ENCODE measurements at places on chromosomes 6 and 20.
A peak's percentile ranks its signal among the peaks of the same experiment; 100 is the strongest.

GRCh38 chr6:71134929-71135642, 153.5 kb upstream of the OGFRL1 start:
- no peak for DNase-seq

GRCh38 chr20:5731753-5732366, 18.3 kb upstream of the SHLD1 start:
- no peak for DNase-seq

DNA sequence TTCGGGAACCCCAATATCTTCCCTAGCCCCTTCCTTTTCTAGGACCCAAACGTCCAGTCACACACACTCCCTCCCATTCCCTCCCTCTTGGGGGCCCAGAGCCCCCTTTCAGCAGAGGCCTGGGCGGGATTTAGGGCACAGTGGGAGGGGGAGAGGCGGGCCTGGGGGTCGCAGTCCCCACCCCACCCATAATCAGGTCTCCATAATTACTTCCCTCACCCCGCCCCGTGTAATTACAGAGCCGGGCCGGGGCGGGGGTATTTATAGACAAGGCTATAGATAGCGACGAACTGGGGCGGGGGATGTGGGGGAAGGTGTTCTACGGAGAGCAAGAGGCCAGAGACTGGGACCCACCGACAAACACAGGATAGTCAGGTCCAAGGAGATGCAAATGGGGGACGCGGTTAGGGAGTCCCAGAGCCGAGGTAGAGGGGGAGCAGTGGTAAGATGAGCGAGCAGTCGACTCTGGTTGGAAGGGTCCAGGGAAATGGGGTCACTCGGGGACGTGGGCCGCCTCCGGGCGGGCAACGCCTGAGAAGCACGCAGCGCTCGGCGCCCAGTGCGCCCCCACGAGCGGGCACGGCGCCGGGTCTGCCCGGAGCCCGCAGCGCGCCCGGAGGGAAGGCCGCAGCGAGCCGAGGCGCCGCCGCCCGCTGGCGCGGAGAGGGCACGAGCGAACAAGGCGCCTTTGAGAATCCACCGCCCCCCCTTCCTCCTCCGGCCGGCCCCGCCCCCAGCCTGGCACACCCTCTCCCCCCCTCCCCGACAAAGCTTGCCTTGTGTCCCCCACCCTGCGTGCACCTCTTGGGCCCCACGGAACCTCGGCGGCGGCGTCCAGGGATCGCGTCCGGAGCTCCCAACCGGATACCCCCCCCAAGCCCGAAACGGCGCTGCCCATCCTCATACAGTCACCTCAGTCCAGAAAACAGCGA, 670 bp upstream of the COL11A2 start:
- DNase-seq: no peak

GRCh38 chr20:60108397-60108796, 150.2 kb downstream of the CDH26 start:
- peak; percentile 53 for DNase-seq

GRCh38 chr20:1894471-1894950, 696 bp upstream of the SIRPA start:
- peak; percentile 37 for DNase-seq

DNA sequence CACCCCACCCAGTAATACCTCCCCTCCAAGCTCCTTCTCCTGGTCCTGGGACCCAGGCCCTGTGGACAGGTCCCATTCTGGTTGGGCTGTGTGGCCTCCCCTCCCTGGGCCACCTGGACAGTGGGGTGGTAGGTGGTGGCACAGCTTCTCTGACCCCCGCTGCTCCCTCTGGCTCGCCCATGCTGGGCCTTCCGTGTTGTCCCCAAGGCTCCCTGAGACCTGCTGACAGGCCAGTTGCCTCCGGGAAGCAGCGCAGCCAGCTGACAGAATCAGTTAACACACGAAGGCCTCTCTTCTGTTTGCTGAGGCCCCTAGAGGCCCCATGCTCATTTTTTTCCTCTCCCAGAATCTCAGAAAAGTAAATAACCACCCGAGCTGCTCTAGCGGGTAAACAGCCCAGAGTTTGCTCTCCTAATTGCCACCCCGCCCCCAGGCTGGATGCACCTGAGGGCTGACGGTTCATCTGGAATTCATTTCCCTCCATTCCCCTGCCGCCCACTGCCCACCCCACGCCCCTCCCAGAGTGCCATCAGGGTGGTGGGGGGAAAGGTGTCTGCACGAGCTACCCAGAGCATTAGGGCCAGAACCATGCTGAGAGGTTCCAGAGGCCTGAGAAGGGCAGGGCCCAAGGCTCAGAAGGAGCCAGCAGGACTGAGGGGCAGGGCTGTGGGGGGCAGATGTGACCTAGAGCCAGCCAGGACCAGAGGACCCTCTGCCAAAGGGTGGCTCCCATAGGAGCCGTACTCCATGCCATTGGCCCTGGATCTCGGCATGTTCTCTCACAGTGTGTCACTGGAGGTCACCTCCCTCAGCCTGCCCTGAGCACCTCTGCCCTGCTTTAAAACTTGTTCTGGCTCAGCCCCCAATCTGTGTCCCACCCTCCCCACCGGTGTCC, 157.5 kb downstream of the GRM4 start:
- no peak for DNase-seq

GRCh38 chr6:23940466-23940865, 185.5 kb upstream of the NRSN1 start:
- DNase-seq: no peak

DNA sequence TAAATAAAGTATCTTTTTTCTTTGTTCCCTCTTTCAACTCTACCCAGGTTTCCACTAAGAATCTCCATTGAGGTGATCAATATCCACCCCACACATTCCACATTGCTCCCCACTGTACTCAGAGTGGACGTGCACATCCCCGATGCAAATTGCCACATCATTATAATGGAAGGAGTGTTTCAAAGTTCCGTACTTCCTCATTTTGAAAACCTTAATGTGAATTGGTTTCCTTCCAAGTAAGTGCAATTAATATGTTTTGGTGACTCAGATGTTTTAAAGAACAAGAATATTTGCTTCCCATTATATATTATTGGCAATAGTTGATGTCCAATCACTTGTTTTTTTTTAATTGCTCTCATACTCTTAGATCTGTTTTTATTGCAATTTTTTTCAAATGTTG, 463.6 kb downstream of the HACE1 start:
- no peak for DNase-seq

DNA sequence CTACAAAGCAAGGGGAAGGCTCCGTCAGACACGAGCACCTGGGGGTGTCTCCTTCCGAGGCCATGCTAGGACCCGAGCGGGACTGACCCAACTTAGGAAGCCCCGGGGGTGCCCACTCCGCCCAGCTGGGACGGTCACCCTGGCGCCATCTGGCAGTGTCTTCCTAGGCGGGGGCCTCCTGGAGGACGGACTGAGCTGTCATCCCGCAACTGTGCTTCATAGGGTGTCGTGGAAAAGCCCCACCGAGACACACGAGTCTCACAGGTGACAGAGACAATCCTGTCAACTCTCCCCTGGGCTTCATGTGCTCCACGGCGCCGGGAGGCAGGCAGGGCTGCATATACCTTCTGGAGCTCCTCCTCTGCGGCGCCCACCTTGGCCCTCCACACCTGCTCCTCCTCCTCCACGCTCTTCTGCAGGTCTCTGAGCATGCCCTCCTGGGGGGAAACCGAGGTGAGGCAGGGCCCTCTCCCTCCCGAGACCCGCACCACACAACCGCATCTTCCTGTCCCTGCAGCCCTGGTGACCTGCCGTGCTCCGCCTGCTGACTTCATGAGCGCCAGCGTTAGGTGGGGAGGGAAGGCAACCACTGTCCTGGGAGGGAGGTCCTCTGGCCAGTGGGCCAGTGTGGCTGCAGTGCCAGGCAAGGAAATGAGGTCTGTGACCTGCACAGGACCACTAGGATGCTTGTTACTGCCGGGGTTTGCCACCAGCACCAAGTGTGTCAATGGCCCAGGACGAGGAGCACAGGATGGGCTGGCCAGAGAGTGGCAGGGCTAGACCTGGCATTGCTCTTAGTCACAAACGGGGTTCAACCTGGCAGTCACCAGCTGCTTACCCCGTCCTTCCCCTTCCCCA, 50.7 kb downstream of the DSTN start:
- DNase-seq: no peak

DNA sequence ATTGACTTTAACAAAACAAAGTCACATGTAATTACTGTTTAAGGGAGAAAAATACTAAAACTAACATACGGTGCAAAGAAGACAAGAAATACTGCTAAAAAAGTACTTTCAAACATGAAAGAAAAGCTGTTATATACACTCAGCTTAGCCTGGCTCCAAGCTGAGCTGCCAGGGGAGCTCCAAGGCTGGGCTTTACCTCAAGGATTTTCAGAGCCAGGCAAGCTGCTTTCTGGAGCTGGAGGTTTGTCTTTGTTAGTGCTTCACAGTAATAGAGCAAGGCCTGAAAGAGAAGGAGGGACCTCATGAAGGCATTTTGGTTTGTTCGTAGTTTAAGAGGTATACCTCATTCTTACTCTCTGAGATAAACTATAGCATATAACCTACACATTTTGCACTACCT, 19.6 kb upstream of the ARMH2 start:
- no peak for DNase-seq

DNA sequence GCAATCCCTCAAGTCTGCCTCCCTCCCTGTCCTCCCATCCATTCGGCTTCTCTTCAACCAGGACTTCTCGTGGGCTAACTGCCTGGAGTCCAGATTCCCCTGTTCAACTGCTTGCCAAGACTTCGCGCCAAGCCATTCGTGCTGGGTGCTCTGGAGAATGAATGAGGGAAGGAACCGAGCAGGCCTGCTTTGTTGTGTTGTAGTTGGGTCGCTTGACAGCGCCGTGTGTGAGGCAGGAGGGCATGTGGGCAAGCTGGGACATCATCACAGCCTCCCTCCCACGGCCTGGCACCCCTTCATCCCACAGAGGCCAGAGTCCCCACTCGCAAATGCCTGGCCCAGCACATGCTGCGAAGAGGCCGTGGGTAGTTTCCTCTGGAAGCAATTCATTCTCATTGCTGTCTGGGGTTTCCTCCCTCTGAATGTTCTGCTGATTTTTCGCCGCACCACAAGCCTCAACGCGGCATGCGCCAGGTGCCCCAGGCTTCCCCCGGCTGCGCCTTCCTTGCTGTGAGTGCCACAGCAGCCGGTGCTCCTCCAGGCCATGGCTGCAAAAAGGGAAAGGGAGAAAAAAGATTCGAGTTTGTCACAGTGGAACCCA, 336.0 kb downstream of the QKI start:
- no peak for DNase-seq

DNA sequence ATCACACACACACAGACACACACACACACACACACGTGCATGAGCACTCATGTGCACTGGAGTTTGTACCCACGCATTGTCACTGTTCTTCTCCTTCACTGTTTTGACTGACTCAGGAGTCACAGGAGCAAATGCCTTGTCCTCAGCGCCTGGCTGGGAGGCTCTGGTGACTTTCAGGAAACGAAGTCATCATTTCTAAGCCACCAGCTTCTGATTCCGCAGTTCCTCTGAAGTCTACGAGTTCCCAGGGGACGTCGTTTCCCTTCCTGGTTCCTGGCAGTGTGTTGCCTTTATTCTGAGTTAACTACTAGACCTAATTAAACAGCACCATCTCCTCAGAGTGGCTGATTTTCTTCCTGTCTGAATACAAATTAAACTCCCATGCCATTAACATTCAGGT, 82.2 kb upstream of the PMEPA1 start:
- DNase-seq: no peak

GRCh38 chr20:41566896-41567527, 51.2 kb downstream of the CHD6 start:
- DNase-seq: no peak

DNA sequence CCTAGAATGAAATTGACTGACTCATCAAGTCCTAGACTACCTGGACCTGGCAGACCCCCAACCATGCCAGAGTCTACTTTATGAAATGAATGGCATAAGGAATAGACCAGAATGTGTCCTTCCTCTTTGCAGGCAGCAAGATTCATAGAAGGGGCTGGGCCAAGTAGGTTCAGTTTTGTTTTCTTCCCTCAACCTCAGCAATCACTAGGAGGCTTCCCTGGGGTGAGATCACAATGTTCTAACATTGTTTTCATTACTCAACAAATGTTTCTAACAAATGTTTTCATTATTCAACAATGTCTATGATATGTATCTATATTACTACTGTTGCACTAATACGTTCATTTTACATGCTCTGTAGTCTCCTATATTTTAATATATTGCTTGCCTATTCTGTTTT, 8.4 kb upstream of the FAM162B start:
- no peak for DNase-seq

DNA sequence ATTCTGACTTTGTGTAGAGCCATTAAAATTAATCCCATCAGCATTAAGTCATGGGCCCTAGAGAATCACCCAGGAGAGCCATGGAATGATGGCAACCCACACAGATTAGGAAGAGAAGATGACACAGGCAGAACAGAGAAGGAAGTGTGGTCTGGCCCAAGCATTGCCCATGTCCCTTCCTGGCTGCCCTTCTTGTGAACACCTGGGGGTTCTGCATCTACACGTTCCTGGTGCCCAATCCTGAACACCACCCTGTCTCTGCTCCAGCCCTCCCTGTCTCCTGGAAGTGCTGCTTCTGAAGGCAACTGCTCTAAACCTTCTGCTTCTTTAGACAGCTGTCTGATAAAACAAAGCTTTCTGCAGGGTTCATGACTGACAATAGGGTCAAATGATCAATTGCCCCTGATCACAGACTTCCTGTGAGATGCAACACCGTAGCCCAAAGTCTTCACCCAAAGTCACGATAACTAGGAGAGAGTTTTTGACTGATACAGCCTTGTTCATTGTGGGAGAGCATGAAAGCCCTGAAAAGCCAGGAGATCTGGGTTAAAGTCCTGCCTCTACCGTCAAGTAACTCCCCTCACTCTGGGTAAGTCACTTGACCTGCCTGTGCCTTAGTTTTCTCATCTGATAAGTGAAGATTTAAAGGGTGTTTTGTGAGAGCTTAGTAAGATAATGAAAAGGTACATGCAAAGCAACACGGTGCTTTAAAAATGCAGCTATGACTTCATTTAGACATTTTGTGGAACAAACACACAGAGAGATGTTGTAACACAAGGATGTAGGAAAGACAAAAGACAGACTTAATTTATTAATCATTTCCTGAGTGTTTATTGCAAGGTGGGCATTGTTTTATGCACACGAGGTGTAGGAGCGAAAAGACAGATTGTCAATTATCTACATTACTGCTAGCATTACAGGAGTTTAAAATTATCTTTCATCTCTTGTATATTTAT, 291.2 kb upstream of the STXBP5 start:
- DNase-seq: no peak

GRCh38 chr6:33314515-33314942, 651 bp upstream of the TAPBP start:
- no peak for DNase-seq

- DNase-seq: no peak
Measured at GRCh38 chr20:41011551-41012067, 17.0 kb upstream of the TOP1 start.

- DNase-seq: no peak
Measured at GRCh38 chr20:8356806-8357205, 224.7 kb downstream of the PLCB1 start.

DNA sequence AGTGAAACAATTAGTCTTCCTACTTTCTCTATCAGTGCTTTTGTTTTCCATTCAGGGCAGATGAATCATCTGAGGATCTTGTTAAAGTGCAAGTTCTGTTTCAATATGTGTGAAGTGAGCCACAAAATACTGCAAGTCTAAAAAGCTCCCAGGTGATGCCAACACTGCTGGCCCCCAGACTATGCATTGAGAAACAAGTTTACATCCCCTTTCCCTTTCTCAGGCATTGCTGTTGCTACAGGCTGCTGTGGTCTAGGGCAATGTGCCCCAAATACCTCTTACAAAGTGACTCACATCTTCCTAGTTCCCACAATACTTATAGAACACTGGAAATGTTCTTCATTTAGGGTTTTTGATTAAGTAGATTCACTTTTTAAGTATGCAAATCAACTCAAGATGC, 31.8 kb downstream of the ABRACL start:
- DNase-seq: no peak
